ENCODE measurements at places on chromosomes 4 and X. TPM values are rescaled to one million over a fixed set of nuclear protein-coding genes. Genes with fewer than 3 reads are reported as not detected.
A peak's percentile ranks its signal among the peaks of the same experiment; 100 is the strongest.

DNA sequence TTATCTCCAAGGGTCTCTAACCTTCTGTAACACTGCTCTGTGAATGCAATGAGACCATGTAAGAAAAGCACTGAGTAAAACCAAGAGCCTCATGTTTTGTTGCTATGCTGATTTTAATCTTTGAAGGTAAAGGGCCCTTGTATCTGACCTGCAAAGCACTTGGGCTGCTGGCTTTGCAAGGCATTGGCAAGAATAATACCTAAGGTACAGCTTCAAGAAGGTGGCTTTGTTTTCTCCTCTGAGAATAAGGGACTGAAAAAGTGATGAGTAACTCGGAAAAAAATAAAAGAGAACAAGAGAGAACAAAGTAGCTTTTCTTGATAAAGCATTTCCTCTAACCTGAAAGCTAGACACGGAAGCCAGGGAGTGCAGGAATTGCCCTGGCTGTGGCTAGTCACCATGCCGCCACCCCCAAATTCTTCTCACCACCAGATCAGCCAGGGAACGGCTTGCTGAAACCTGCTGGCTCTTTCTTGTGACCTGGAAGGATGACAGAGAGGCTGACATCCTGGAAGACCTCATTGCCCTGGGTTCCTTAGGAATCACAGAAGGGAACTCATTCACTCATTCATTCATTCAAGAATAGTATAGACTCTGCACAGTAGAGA, 41.8 kb upstream of the HS3ST1 start:
- no peak for DNase-seq

GRCh38 chrX:1283741-1284140, 15.1 kb downstream of the CSF2RA start:
- DNase-seq: no peak

DNA sequence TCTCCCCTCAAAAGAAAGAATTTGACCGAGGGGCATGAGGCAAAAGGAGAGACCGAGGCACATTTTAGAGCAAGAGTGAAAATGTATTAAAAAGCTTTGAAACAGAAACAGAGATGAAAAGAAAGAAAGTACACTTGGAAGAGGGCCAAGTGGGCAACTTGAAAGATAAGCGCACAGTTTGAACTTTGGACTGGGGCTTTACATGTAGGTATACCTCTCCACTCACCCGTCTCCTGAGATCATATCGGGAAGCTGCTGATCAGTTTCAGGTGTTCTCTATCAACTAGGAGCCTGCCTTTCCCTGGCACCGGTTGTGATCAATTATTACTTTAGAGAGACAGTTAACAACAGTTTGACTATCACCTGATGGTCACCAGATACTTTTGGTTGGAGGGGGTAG, 2666.5 kb downstream of the ARAP2 start:
- DNase-seq: no peak

GRCh38 chr4:121943941-121944340, 7.9 kb downstream of the TRPC3 start:
- DNase-seq: no peak

DNA sequence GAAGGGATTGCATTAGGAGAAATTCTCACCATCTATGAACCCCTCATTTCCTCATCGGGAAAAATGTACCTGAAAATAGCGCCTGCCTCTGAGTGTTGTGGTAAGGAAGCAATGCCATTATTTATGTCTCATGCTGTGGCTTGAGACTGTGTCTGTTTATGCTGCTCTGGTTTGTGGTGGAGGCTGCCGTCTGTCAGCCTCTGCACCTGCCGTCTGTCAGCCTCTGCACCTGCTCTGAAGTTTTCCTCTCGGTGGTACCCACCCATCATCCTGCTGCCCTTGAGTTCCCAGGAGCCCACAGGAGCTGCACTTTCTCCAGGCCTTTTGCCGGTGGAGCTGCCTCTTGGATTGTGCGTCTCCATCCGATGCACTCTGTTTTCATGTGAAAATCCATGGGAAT, 68.5 kb upstream of the PPP2R3B start:
- no peak for DNase-seq

- DNase-seq: no peak
These were observed 142.5 kb upstream of the MAB21L2 start for GRCh38 chr4:150439451-150439933.

DNA sequence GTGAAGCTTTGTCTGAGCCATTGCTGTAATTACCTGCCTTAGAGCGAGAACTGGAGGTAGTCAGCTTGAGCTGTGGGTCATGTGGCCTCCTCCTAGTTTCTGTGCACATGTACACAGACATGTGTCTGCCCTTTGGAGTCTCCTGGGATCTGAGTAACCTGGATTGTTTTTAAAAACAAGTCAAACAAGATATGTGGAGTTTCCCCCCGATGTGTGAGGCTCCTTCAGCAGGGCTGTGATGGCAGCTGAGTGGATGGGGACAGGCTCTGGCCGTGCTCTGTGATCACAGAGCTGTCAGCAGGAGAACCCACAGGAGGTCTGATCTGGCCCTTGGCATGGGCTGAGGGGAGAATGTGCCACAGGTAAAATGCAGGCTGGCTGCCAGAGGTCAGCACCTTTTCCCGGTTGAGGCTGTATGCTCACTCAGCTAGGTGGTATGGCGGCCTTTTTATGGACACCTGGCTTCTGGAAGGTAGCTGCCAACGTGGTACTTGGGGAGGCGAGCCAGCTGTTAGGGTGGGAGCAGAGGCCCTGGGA, 38.4 kb downstream of the NOP14 start:
- DNase-seq: no peak

- peak; percentile 49 for DNase-seq
These were observed 1.2 kb downstream of the USP46 start for GRCh38 chr4:52657618-52658501.

DNA sequence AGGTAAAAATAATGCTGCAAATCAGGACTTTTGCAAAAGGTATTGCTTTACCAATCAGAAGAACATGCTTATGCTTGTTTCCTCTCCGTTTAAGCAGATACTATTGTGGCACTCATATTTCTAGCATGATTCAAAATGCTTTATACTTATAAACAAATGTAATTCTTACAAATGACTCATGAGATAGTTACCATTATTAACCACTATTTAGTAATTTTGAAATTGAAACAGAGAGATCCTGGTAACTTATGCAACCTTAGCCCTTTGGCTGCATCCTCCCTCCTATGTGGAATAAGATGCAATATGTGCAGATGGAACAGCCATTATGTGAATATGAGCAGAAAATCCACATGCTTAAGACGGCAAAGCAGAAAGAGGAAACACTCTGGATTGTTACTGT, 164.7 kb downstream of the PCDH18 start:
- no peak for DNase-seq

DNA sequence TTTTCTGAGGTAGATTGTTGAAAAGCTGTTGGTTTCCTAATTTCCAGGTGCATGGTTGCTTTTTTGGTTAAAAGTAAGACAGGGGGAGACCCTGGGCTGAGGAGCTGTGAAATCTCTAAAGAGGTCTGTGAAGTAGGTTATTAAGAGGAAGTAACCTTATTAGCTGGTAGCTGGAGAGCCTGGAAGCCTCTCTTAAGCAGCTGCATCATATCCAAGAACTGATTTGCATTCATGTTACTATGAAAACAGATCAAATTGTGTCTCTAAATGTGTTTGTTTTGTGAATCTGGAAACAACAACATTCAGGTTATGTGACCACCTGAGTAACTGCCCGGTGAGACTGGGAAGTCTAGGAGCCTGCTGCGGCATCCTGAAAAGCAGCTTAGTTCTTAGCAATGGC, 54.1 kb downstream of the ARHGAP10 start:
- no peak for DNase-seq

- DNase-seq: no peak
These were observed 3.1 kb downstream of the NKX1-1 start for GRCh38 chr4:1403177-1403583.

GRCh38 chr4:15106399-15106798, 104.1 kb downstream of the CPEB2 start:
- no peak for DNase-seq

DNA sequence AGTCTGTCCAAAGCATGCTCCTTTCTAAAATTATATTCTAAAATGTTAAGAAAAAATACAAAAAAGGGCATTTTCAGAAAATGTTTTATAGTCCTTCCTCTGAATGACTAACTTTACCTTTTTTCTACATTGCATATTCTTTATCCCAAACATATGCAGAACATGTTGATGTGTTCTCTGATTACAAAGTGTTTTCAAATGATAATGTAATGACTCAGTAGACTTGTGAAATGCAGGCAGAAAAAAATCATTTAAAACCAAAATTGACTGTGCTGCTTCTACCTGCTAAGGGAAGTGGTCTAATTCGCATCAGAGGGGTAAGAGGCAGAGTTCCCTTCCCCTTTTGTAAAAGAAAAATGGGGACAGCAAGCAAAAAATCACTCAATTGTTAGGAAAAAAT, 22.7 kb upstream of the YTHDC1 start:
- no peak for DNase-seq

DNA sequence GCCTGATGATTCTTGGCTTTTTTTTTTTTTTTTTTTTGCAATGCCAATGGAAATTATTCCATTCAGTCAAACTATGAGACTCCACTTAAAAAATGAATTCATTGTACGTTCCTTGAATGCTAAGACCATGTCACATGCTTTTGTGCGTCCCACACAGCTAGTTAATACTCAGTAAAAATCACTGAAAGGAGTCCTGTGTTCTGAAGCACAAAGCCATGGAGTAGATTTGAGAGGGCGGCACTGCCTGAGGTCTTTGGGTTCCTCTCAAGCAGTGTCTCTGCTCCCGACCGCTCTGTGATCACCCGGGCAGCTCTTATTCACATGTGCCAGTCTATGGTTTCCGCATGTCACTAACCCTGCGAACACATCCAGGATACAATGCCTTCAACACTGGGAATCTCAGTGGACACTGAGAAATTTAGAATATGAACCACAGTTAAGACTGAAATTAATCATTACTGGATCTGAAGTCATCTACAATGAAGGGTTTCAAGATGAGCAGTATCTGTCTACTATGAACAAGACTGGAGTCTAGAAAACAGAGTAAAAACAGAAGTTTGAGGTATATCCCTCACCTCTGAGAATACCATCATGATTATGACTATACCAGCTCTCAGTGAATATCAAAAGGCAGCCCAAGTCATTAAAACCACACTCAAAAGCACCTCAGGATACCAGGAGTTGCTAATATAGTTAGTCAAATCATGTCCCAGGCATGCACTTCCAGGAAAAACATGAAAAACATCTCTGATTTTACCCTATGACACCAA, 193.0 kb downstream of the MGST2 start:
- DNase-seq: no peak

GRCh38 chrX:123085311-123085940, 98.7 kb upstream of the GRIA3 start:
- DNase-seq: no peak

Gene WNK3
- total RNA-seq: 0.58 TPM

Gene RGS12
- 13.6 TPM for total RNA-seq

Gene ITGB1BP2
- total RNA-seq: 1.4 TPM

Gene SPANXA2
- 223 TPM for total RNA-seq

Gene USP17L25
- not detected for total RNA-seq

Data from H4 (cell line).